ENCODE measurements at places on chromosomes 4 and X. TPM values are rescaled to one million over a fixed set of nuclear protein-coding genes. Genes with fewer than 3 reads are reported as not detected.

SPARCL1 gene
- 248 TPM for total RNA-seq

DNA sequence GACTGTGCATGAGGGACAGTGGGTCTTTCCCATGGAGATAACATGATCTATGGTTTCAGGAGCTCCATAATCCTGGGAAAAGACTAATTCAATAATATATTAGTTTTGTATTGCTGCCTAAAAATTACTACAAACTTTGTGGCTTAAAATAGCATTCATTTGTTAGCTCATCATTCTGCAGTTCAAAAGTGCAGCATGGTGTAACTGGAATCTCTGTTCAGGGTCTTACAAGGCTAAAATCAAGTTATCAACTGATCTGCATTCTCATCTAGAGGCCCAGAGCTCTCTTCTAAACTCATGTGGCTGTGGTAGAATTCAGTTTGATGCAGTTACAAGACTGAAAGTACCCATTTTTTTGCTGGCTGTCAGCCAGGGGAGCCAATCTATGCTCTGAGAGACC is 66.7 kb downstream of the LHFPL1 start:
- no peak for DNase-seq

PRDX4 gene
- 193 TPM for total RNA-seq

- DNase-seq = peak; percentile 65
Measured at GRCh38 chr4:118981839-118982381, 93.3 kb downstream of the SYNPO2 start.

DNA sequence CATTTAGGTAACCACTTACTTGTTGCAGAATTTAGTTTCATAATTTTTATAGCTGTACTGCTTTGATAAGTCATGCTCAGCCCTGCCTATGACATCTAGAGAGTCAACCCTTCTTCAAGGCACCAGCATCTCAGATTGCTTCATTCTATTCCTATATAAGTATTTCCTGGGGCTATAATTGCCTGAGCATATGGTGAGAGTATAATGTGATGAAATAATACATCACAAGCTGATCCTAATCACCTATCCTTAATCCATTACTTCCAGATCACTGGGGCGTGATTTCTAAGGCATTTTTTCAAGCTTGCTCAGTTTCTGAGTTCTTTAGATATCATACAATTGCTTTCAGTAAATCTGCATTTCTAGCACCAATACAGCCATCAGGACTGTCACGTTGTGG is 200.0 kb upstream of the NPY2R start:
- no peak for DNase-seq
